Endodermal cell (in vitro differentiated cells): ENCODE measurements at places on chromosomes 11 and 22.

DNA sequence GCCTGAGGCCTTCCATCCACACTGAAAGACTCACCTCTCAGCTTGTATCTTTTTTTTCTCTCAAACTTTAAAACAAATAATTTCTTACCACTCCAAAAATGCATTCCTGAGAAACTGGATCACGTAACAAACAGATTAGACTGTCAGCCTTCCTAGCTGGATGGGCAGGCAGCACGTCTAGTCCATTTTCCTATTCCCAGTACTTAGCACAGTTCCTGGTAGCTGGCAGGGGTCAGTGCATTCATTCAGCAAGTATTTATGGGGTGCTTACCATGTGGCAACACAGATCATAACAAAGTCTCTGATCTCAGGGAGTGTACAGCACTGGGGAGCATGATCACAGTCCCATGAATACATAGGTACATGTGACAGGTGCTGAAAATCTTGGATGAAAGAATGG lies 89.6 kb downstream of the UBASH3B start:
- DNase-seq = no peak

- DNase-seq = no peak
Measured at GRCh38 chr11:79080551-79080950, 360.3 kb downstream of the TENM4 start.

DNA sequence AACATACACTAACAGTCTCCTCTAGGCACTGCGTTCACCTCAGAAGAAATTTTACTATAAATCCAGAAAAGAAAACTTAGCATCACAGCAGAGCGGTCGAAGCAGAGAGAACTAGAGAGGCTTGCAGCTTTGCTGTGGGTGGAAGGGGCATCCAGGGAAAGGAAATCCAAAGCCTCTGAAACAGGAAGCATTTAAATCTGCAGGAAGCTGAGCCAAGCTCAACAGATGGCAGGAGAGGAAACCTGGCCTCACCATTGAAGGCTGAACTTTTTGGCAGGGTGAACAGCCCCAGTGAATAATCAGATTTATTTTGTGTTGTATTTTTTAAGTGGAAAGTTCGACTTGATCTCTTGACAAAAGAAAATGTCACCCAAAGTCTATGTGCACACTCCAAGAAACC lies 858.1 kb downstream of the OPCML start:
- no peak for DNase-seq

DNA sequence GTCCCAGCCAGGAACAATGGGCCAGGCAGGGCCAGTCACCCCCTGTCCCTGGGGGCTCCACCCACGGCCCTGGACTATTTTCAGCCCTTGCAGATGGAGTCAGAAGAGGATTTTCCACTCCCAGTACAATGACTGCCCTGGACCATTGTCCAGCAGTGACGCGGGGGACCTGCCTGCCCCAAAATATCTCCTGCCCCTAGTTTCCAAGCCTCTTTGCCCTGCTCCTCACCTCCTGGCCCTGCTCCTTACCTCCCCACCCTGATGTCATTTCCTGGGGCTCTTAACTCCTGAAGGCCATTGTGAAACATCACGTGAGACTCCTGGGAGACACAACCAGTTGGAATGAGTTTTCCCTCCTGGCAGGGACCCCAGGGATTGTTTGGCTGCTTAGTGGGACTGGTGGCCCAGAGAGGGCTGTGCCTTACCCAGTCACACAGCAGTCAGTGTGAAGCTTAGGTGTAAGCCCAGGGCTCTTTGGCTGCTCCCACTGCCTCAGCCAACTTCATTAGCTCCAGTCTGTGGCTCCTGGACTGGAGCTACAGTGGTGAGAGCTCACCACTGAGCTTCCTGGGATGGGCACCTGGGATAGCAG lies 22.2 kb downstream of the P2RY2 start:
- DNase-seq = peak; percentile 71

DNA sequence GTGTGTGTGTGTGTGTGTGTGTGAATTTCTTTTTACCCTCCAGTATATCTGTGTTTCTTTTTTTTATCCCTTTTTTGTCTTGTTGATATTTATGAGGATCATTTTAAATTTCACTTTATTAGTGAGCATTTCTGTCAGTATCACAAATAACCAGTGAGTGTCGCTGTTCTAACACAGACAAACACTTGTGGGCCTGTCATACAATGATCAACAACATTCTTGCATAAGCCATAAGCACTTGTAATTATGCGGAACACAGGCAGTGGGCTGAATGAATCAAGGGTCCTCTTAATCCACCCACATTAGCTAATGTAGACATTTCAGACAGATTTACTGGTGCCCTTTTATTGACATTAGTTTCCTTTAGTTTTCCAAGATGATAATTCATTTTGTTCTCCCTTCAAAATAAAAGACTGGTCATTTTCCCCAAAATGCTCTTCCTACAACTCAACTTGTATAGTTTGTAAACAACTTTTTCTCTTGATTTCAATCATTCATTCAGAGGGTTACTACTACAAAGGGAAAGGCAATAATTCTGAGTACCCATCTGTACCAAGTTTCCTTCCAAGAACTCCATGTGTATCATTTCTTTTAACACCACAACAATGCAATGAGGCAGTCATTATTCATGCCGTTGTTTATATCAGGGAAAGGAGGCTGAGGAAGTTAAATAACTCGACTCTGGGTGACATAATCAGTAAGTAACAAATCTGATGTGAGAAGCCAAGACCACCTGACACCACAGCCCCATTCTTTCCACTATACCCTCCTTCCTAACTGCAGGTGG lies 34.5 kb upstream of the ANO3 start:
- peak; percentile 55 for DNase-seq

GRCh38 chr11:83410605-83411565 lies 124.7 kb upstream of the CCDC90B start:
- no peak for DNase-seq

DNA sequence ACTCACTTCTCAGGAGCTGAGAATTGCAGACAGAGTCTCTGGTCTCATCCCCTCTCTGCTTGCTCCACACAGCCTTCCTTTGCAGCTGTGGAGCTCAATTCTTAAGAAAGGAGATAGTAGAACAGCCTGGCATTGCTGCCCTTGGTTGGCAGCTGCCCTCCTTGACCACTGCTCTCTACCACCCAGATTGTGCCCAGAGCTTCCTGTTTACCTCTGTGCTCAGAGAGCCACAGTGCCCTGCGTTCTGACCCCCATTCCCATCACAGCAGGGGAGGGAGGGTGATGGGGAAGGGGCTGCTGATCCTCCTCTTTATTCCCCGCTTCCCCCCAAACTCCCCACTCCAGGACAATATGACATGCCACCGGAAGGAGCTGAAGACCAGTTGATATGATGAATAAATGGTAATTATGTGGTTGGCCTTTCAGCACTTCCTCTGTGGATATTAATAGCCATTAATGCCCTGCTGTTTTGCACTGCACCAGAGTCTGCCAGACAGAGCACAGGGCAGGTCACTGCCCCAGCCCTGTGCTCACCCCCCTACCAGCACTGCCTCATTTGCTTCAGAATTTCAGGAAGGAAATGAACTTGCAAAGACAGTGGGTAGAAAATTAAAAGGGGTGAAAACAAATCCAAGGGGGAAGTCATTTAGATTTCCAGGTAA lies 426.8 kb upstream of the CADM1 start:
- DNase-seq = no peak

- no peak for DNase-seq
Measured at GRCh38 chr11:126560221-126560620, 204.7 kb downstream of the ST3GAL4 start.

- peak; percentile 53 for DNase-seq
Measured at GRCh38 chr22:19150482-19151328, 613 bp upstream of the GSC2 start.

DNA sequence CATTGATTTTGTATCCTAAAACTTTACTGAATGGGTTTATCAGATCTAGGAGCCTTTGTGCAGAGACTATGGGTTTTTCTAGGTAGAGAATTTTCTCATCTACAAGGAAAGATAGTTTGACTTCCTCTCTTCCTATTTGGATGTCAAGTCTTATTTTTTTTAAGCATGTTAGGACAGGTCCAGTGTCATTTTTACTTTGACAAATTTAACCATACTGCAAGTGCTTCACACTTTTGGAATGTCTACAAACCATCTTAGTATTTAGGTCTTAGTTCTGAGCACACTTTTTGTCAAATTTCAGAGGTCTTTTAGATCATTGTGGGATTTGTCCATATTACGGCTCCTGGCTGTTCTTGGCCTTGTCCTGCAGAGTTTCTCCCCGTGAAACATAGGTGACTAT lies 715.2 kb upstream of the RAG2 start:
- DNase-seq = no peak

DNA sequence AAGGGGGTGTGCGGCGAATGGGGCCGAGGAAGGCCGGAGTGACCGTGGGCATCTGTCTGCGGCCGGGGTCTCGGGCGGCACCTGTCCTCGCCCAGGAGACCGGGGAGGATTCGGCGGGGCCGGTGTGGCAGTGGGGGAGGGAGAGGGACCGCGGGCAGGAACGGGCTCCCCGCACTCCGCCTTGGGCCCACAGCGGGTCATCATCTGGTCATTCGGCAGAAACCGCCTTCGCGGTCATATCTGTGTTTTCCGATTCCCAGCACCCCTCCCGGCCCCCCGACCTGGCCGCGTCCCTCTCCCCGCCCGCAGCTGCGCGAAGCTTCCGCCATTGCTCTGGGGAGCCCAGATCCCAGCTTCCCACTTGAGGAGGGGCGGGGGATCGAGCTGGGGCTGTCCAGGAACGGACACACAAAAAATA lies 824 bp upstream of the CBX6 start:
- peak; percentile 81 for DNase-seq

DNA sequence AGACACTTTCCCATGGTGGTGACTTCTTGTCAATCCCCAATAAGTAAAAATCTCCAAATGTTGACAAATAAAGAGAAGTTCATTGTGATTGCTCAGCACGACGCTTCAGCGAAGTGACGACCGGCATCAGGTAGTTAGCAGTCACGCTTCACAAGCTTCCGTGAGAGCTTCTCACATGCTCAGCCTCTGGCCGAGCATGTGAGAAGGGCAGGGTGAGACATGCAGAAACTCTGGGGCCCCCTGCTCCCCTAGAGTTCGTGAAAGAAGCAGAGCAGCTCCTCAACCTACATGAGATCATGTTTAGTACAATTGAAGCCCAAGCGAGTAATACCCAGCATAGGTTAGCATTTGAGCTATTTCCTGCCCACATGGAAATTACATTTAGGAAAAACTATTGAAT lies 4.4 kb upstream of the C11orf16 start:
- no peak for DNase-seq

- DNase-seq = peak; percentile 69
Measured at GRCh38 chr11:118870396-118871343, 13.0 kb upstream of the CXCR5 start.

GRCh38 chr11:88359541-88359940 lies 22.0 kb upstream of the CTSC start:
- no peak for DNase-seq

DNA sequence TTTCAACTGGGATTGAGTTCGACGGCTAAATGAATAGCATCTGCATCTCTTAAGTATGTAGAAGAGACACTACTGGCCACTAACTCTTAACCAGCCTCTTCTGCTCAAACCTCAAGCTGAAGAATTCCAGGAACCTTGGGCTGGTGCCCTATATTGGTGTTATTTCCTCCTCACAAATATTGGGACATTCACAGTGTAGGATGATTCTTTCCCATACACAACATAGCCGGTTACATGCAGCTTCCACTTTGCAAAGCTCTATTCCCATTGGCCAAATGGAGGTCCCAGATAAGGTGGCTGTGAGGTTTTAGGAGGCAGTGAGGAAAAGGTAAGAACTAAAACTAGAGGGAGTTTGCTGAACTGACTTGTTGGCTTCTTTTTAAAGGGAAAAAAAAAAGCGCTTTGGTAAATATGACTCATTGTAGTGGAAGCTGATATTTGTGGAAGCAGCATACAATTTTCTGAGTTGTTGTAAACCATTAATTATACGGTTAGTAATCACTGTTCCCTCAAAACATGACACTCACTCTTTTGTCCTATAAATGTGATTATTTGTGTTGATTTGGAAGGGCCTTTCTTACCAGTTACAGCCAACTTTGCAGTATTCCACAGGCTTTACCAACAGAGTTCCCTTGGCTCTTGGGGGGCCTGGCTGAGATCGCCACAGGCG lies 17.6 kb downstream of the C22orf31 start:
- no peak for DNase-seq

- no peak for DNase-seq
Measured at GRCh38 chr22:50608996-50609395, 8.4 kb downstream of the MAPK8IP2 start.

DNA sequence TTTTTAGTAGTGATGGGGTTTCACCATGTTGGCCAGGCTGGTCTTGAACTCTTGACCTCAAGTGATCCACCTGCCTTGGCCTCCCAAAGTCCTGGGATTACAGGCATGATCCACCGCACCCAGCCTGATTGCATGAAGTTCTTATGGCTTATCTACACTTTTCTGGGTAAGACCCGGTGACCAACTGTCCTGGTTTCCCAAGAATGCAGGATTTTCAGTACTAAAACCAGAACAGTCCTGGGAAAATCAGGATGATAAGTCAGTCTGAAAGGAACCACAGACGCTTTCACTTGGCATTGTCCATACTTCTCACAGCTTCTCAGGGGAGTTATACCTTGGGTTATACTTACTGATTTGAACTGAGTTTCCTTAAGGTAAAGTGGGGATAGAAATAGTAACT lies 1.4 kb upstream of the BPIFC start:
- no peak for DNase-seq

DNA sequence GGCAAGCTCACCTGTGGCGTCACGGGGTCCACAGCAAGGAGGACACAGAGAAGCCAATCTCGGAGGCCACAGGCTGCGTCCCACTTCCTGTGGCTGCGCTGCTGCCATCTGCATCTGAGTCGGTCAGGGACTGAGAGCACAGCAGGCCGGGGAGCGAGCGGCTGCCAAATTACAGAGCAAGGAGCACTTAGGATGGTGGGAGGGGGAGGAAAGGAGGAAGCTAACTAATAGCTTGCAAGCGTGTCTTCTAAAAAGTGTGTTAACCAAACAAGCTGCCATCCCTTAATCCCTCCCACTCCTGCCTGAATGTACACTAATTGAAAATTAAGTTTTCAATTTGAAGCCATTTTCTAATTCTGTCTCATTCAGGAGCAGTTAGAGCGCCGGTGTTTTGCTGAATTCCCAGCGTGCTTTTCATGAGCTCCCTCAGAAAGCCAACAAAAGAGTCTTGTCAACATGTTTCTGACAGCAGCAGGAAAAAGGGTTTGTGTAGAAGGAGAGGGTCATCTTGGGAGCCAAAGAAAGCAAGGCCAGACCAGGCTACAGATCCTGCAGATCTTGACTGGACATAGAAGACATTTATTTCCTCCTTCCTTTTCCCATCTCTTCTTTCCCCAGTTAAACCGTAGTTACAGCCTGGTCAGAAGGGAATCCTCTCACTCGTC lies 42.4 kb upstream of the API5 start:
- DNase-seq = peak; percentile 52

GRCh38 chr11:64113462-64113780 lies 52.5 kb downstream of the MACROD1 start:
- DNase-seq = no peak

GRCh38 chr22:45512363-45512762 lies 9.7 kb downstream of the FBLN1 start:
- no peak for DNase-seq
